ENCODE measurements at places on chromosomes 7 and 10.
A peak's percentile ranks its signal among the peaks of the same experiment; 100 is the strongest.

DNA sequence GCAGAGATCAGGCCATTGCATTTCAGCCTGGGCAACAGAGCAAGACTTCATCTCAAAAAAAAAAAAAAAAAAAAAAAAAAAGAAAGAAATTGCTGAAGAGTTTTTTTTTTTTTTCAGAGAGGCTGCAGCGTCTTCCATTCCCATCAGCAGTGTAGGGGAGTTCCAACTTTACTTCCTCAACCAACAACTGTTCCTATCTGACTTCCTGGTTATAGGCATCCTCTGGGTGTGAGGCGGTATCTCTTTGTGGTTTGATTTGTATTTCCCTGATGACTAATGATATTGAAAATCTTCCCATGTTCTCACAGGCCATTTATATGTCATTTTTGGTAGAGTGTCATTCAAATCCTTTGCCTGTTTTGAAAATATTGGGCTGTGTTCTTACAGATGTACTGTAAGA lies 40.2 kb downstream of the PRTFDC1 start:
- DNase-seq: no peak

DNA sequence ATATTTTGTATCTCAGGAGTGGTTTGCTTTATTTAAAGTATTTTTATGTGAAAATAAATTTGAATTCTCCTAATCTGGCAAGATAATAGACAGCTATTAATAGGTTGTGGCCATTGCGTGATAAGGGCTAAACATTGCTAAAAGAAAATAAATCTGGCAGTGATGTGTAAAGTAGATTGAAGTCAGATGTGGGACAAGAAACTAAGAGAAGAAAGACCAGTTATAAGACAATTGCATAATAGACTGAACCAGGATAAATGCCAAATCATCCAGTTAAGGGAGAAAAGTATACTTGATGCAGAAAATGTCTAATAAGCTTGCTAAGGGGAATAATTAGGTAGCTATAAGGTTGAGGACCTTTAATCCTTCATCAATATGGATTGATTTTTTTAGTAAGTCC lies 197.5 kb upstream of the CSTF2T start:
- DNase-seq: no peak

GRCh38 chr10:112778579-112778978 lies 171.5 kb upstream of the TCF7L2 start:
- no peak for DNase-seq

- DNase-seq: no peak
These were observed 6.7 kb upstream of the GRIFIN start for GRCh38 chr7:2482725-2483451.

DNA sequence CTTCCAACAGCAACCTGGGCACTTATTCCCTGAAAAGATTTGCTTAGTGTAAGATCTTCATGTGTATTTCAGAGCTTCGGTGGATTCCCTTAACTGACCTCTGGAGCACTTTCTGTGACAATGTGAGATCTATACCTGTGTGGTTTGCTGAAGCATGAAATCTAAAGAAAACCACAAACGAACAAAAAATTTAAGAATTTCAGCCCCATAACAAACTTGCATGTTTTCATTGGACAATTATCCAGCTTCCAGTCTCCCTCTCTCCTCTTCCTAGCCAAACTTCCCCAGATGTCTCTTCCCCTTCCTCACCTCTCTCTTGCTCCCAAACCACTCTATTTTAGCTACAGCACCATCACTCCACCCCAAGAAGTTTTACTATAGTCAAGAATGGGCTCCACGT lies 279.9 kb upstream of the SORCS1 start:
- DNase-seq: no peak

DNA sequence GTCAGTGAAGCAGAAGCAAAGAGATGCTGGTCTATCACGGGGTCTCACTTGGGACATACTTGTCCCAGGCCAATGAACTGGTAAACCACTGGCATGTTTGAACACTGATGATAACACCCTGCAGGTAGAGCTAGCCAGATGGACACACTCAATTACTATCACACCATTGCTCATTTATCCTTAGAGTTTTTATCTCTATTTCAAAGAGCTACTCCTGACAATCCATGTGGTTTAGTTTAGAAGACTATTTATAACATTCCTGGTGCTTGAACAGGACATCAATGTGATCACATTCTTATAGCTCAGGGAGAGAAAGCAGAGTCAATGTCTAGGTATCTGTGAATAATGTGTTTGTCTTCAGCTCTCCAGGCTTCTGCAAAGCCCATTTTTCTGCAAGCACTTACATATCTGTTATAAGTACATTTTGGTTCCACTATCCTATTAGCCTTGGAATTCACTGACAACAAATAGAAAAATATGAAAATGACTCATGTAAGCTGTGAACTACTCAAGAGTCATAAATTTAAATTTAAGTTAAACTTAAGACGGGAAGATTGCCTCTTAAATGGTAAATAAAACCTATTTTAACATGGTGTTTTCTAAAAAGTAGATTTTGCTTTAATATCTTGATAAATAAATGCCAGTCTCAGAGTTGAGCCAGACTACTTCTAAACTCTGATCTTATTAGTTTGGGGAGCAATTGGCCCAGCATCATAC lies 106.7 kb upstream of the MBL2 start:
- no peak for DNase-seq

DNA sequence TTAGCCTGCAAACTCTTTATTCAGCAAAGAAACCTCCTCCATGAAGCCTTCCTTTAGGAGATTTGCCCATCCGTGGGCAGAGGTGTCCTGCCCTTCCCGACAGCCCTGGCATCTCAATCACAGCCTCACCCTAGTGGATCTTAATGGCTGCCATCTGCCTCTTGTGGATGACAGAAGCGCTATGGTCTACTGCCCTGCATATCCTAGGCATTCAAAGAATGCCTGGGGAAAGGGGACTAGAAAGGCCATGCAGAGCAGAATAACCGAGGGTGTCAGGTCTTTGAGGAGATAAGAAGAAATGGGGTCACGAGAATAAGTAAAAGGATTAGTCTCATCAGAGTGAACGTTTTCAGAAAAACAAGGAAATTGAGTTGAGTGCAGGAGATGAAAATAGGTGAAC lies 57.7 kb upstream of the SPOCK2 start:
- DNase-seq: no peak

DNA sequence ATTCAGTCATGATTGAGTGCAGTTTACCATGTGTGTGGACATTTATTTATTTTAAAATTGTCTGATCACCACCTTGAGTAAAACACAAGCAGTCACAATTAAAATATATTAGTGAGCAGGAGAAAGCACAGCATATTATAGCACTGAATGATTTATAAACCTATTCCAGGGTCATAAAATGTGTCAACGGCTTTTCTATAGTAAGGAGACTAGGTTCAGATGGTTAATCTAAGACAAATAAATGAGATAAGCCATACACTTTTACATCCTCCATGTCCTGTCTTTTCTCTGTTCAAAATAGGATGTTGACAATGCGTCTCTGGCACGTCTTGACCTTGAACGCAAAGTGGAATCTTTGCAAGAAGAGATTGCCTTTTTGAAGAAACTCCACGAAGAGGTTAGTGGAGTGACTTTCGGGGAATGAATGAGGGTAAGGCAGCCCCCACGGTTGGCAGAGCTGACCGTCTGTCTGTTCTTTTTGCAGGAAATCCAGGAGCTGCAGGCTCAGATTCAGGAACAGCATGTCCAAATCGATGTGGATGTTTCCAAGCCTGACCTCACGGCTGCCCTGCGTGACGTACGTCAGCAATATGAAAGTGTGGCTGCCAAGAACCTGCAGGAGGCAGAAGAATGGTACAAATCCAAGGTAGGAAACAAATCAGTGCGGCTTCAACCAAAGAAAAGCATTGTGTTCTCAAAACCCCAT lies 5.4 kb downstream of the VIM start:
- no peak for DNase-seq

DNA sequence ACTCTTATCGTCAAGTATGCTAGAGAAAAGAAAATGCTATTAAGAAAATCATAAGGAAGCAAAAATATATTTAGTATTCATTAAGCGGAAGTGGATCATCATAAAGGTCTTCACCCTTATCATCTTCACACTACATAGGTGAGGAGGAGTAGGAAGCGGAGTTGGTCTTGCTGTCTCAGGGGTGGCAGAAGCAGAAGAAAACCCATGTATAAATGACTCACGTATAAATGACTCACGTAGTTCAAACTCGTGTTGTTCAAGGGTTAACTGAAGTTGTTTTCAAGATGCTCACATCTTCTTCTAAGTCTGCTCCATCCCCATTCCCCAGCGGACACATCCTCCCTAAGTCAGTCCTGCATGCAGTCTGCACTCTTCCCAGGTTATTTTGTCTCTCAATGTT lies 72.4 kb downstream of the SFMBT2 start:
- DNase-seq: no peak

GRCh38 chr10:78720091-78720490 lies 348.7 kb upstream of the ZMIZ1 start:
- no peak for DNase-seq

DNA sequence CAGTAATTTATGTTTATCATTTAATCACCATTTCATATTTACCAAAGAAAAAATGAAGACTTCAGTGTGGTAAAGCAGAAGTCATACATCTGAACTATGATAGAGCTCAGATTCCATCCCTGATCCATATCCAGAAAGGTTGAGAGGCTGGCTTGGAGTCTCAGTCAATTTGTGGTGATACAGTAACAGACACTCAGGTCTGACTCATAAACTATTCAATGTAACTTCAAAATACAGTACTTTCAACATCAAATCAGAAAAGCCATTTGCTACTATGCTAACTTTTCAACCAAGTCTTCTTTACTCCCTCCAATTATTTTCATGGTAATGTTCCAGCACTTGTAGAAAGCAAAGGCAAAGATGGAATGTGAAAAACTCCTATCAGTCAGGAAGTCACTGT lies 190.4 kb downstream of the HDAC9 start:
- DNase-seq: no peak

DNA sequence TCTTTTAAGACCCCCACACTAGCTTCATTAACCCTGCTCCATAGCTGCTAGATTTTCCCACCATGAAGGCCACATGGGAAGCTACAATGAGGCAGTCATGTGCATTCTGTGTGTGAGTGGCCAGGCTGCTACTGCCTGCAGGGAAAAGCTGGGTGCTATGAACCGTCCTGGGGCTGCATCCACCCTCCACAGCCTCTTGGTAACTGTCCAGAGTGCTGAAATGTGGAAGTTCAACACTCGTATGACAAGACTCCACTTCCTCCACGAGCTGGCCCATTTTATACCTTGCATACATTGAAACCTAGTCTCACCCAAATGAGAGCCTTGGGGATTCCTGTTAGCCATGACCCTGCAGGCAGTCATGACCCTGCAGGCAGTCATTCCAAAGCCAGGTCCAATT lies 59.4 kb downstream of the CUZD1 start:
- DNase-seq: no peak

DNA sequence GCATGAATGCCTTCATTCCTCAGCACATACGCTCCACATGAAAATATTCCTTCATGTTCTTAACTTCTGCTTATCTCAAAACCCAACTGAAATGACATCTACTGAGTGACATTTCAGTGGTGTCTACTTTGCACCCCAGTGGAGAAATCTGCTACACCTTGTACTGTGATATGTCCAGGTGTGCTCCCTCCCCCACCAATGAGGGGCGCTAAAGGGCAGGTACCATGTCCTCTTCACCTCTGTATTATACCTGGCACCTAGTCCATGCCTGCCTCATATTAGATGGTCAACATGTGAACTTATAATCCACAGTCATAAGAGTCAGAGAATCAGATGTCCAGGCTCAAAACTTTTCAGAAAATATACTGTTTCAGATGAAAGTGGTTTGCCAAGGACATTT lies 2.1 kb downstream of the PAXIP1 start:
- no peak for DNase-seq

DNA sequence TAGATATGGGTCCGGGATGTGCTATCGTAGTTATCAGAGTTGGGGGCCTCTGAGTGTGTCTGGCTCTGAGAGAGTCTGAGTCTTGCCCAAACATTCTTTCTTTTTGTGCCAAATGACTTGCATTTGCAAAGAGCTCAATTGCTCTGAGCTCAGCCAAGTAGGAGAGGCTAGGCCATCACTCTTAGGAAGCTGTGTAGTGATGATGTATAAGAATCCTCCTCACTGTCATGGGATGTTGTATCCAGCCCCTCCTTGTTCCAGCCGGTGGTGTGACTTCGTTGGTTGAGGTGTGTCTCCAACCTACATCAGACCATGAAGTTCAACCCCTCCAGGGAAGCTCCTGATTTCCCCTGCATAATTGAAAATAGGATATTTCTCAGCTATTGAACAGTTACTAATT lies 97.5 kb upstream of the NPS start:
- DNase-seq: no peak

DNA sequence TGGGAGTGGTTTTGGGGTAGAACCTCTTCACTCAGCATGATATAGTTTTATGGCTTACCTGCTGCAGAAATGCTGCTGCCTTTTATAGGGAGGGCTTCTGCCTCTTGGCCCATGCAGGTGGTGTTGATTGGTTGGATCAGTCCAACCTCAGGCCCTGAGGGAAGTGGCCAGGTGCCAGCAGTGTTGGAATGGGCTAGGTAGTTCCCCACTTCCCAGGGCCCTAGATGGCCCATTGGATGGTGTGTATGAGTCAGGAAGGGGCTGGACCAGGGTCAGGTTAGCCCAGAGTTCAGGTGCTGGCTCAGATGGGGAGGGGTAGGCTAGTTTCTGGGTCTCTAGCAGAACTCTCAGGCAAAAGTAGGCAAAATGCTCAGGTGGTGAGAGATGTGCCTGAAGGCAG lies 455.5 kb downstream of the CCSER2 start:
- DNase-seq: no peak

GRCh38 chr10:108639010-108639409 lies 1284.3 kb downstream of the XPNPEP1 start:
- no peak for DNase-seq

GRCh38 chr10:97071496-97071895 lies 114.3 kb downstream of the SLIT1 start:
- DNase-seq: no peak

DNA sequence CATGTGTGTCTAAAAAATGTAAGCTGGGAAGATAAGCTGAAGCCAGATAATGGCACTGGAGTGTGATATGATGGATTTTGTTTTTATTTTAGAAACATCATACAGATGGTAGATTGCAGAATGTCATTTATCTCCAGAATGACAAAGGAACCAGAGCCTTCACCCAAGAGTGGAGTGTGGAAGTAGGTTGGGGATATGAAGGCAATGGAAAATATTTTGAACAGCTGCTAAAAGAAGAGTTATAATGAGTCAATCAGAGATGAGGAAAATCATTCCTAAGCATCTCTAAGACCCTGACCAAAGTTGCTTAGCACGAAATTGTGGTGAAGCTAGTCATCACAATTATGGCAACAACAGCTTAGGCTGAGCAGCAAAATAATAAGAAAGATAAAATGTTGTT lies 39.8 kb upstream of the POM121L12 start:
- DNase-seq: no peak

- no peak for DNase-seq
These were observed 3.4 kb downstream of the MMRN2 start for GRCh38 chr10:86953747-86954680.

DNA sequence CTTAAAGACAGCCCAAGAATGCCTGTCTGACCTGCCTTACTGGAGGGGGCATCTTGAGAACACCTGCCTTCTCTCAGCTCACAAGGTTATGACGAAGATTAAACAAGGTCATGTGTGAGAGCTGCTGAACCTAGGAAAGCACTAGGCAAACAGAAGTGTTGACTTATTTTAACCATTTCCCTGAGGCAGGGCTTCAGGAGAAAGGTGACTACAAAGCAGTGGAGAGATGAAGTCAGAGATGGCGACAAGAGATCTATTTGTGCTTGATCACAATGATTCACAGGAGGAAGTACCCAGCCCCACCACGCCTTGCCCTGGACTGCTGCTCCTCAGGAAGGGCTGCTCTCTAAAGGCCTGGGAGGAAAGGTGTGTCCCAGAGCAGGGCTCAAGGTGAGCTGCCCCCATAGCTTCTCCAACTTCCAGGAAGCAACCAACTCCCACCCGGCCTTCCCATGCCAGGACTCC lies 27.8 kb downstream of the STN1 start:
- DNase-seq: peak; percentile 29
